ENCODE measurements at places on chromosomes 6 and 20. TPM values are rescaled to one million over a fixed set of nuclear protein-coding genes. Genes with fewer than 3 reads are reported as not detected.

Gene LAMA4
- 260 TPM for total RNA-seq

Gene OXT
- total RNA-seq: not detected

Gene ELOVL4
- 6.8 TPM for total RNA-seq

Gene MCHR2
- total RNA-seq: not detected

Gene POPDC3
- 32.6 TPM for total RNA-seq

Gene CAGE1
- under 0.01 TPM for total RNA-seq

Gene STX11
- 0.36 TPM for total RNA-seq

Gene EXOC2
- total RNA-seq: 22.4 TPM

Gene BPI
- not detected for total RNA-seq

GRCh38 chr6:47402081-47402480 lies 75.5 kb upstream of the CD2AP start:
- no peaks in the 10 kb centered on the region for H3K36me3 ChIP-seq
- DNase-seq: no peak
- H3K27ac ChIP-seq: no peak overlapping the region
- H3K4me3 ChIP-seq: no peak overlapping the region
- H3K27me3 ChIP-seq: peaks cover 2% of the 10 kb centered on the region
- no peaks in the 10 kb centered on the region for H3K4me1 ChIP-seq

- no peaks in the 10 kb centered on the region for H3K36me3 ChIP-seq
- H3K4me3 ChIP-seq: no peak overlapping the region
- no peak overlapping the region for H3K27ac ChIP-seq
- H3K27me3 ChIP-seq: no peaks in the 10 kb centered on the region
- H3K4me1 ChIP-seq: peaks cover 3% of the 10 kb centered on the region
- no peak for DNase-seq
Observed at GRCh38 chr20:49785852-49786175, 26.8 kb upstream of the SLC9A8 start.

- no peaks in the 10 kb centered on the region for H3K36me3 ChIP-seq
- DNase-seq: no peak
- H3K4me3 ChIP-seq: no peak overlapping the region
- H3K27ac ChIP-seq: no peak overlapping the region
- no peaks in the 10 kb centered on the region for H3K27me3 ChIP-seq
- H3K4me1 ChIP-seq: no peaks in the 10 kb centered on the region
Observed at GRCh38 chr20:59630526-59630925, 26.2 kb downstream of the PHACTR3 start.

DNA sequence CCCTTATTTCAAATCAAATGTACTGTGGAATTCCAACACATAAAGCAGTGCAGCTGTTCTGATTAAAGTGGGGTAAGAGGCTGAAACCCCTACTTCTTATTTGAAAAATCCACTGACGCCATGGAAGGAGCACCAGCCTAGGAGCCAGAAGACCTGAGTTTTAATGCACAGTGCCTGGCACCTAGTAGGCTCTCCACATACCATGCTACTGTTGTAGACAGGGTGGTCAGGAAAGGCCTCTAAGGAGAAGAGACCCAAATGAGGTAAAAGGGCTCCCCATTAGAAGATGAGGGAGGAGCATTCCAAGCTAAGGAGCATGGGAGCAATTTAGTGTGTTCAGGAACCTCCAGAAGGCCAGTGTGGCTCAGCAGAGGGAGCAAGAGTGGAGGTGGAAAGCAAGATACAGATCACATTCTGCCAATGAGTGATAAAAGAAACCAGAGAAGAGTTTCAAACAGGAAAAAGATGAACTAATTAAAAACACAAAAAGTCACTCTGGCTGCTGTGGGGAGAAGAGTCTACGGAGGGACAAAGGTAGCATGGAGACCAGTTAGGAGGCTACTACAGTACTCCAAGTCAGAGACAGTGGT lies 11.8 kb upstream of the ZNF76 start:
- H3K36me3 ChIP-seq: peaks cover 93% of the 10 kb centered on the region
- no peaks in the 10 kb centered on the region for H3K27me3 ChIP-seq
- H3K4me3 ChIP-seq: no peak overlapping the region
- DNase-seq: no peak
- no peak overlapping the region for H3K27ac ChIP-seq

DNA sequence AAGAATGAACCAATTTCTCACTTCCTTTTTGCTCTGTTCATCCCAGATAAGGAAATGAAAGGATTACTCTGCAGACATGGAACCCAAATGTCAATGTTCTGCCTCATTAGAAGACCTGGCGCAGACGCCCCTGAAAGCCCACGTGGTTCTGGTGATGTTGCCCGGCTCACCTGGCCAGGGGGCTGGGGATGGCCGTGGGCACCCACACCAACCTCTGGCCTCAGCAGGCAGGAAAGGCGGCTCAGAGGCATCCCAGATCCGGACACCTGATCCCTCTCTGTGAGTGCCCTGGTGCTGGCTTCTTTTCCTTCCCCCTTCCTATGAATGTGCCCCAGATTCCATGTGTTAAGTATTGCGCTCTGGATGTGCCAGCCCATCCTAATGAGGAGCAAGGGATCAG lies 33.6 kb downstream of the CDH4 start:
- DNase-seq: peak; percentile 48
- no peaks in the 10 kb centered on the region for H3K36me3 ChIP-seq
- H3K4me3 ChIP-seq: no peak overlapping the region
- H3K4me1 ChIP-seq: no peaks in the 10 kb centered on the region
- no peaks in the 10 kb centered on the region for H3K27me3 ChIP-seq

DNA sequence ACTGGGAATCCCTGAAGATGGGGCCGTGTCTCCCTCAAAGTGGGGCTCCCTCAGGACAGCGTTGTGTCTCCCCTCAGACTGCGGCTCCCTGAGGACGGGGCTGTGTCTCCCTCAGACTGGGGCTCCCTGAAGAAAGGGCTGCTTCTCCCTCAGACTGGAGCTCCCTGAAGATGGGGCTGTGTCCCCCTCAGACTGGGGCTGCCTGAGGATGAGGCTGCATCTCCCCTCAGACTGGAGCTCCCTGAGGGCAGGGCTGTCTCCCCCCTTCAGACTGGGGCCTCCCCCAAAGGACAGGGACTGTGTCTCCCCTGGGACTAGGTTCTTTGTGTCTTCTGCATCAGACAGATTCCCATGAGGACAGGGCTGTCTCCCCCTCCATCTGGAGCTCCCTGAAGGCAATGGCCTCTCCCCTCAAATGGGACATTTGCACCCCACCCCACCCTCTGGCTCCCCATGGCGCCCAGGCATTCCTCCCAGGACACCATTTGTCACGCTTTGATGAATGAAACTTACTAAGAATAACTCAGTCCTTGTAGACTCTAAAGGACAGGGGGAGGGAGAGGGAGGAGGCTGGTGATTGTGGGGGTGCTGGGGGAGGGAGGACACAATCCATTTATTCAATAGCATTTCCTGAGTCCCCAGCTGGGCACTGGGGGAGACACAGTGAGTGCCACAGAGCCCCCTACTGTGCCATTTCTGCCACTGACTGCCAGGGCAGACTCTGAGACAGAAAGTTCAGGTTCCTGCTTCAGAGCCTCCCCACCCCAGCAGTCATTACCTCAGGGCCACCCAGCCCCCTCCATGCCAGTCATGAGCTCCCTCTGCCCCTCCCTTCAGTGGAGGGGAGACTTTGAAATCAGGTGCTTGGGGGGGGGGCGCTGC lies 122.4 kb downstream of the MRPL14 start:
- DNase-seq: peak; percentile 82
- no peaks in the 10 kb centered on the region for H3K27me3 ChIP-seq
- H3K36me3 ChIP-seq: no peaks in the 10 kb centered on the region
- peaks cover 31% of the 10 kb centered on the region for H3K4me1 ChIP-seq
- no peak overlapping the region for H3K4me3 ChIP-seq

GRCh38 chr20:43979576-43980105 lies 65.0 kb downstream of the TOX2 start:
- H3K27me3 ChIP-seq: no peaks in the 10 kb centered on the region
- H3K27ac ChIP-seq: no peak overlapping the region
- no peak overlapping the region for H3K4me3 ChIP-seq
- H3K4me1 ChIP-seq: peaks cover 18% of the 10 kb centered on the region
- no peak for DNase-seq

- H3K27me3 ChIP-seq: no peaks in the 10 kb centered on the region
- no peaks in the 10 kb centered on the region for H3K4me1 ChIP-seq
- H3K36me3 ChIP-seq: no peaks in the 10 kb centered on the region
- DNase-seq: no peak
Observed at GRCh38 chr6:168725802-168726201, 284.8 kb downstream of the SMOC2 start.

GRCh38 chr6:153058291-153058690 lies 55.8 kb upstream of the MTRF1L start:
- H3K4me3 ChIP-seq: no peak overlapping the region
- DNase-seq: no peak
- no peaks in the 10 kb centered on the region for H3K36me3 ChIP-seq
- H3K27ac ChIP-seq: no peak overlapping the region
- no peaks in the 10 kb centered on the region for H3K27me3 ChIP-seq
- no peaks in the 10 kb centered on the region for H3K4me1 ChIP-seq

GRCh38 chr20:38854654-38855066 lies 49.2 kb downstream of the PPP1R16B start:
- no peaks in the 10 kb centered on the region for H3K4me1 ChIP-seq
- no peak overlapping the region for H3K27ac ChIP-seq

DNA sequence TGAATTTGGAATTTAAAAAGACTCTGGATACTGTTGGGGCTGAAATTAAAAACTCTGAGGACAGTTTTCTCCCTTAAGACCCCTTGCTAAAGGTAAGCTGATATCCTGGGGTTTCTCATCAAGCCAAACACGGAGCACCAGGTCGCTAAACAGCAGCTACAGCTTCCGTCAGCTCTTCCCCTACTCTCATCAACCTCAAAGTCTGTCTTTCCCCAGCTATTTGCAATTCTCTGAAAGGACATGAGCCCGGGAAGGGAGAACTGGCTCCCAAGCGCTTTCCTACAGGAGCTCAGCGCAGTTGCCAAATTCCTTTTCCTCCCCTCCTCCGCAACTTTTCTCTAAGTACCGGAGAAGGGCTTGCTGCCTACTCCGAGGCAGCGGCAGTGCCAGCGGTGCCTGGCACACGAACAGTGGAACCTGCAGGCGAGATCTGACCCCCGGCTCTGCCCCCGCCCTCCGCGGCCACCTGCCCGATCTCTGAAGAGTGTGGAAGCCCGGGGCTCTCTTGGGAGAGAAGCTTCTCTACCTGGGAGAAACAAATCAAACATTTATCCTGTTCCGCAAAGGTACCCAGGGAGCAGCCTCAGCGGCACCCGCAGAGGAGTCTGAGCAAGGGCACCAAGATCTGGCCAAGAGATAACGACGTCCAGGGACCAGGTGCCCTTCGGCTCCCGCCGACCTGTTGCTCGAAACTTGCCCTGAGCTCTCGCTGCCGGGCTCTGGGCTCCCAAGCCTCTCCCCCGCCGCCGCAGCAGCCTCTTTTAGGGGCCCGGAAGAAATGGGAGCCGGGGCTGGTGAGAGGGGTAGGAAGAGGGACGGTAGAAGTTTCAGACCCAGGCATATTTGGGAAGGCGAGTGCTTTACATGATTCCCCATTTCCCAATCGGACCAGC lies 2.2 kb downstream of the CBLN4 start:
- H3K4me1 ChIP-seq: no peaks in the 10 kb centered on the region
- H3K4me3 ChIP-seq: no peak overlapping the region
- H3K27ac ChIP-seq: no peak overlapping the region
- no peaks in the 10 kb centered on the region for H3K27me3 ChIP-seq
- no peaks in the 10 kb centered on the region for H3K36me3 ChIP-seq

- peak overlapping the region; percentile 84 for H3K4me3 ChIP-seq
- peaks cover 23% of the 10 kb centered on the region for H3K4me1 ChIP-seq
- peaks cover 43% of the 10 kb centered on the region for H3K36me3 ChIP-seq
- H3K27ac ChIP-seq: peak overlapping the region; percentile 88
Observed at GRCh38 chr6:43627008-43627825, 1.8 kb downstream of the GTPBP2 start.

DNA sequence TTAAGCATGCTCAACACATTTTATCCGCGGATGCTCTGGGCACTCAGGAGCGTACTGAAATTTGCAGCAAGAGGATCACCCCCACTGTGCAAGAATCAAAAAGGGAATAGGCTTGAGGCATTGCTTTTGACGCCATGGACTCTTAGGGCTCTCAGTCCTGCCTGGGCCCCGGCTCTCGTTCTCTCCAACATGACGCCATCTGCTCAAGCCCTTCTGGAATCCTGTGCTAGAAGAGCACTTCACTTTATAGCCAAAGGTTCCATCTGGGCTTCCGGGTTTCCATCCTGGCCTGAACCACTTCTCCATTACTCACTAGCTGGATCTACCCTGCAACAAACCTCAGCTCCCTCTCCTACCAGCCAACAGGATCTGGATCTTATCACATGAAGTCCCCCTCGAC lies 105.3 kb downstream of the FOXF2 start:
- H3K27me3 ChIP-seq: no peaks in the 10 kb centered on the region
- H3K36me3 ChIP-seq: no peaks in the 10 kb centered on the region
- no peak overlapping the region for H3K27ac ChIP-seq
- no peak for DNase-seq
- H3K4me3 ChIP-seq: no peak overlapping the region

GRCh38 chr6:72703093-72703492 lies 81.2 kb downstream of the KCNQ5 start:
- no peak overlapping the region for H3K4me3 ChIP-seq
- H3K36me3 ChIP-seq: no peaks in the 10 kb centered on the region
- DNase-seq: no peak
- H3K27ac ChIP-seq: no peak overlapping the region
- H3K27me3 ChIP-seq: no peaks in the 10 kb centered on the region

DNA sequence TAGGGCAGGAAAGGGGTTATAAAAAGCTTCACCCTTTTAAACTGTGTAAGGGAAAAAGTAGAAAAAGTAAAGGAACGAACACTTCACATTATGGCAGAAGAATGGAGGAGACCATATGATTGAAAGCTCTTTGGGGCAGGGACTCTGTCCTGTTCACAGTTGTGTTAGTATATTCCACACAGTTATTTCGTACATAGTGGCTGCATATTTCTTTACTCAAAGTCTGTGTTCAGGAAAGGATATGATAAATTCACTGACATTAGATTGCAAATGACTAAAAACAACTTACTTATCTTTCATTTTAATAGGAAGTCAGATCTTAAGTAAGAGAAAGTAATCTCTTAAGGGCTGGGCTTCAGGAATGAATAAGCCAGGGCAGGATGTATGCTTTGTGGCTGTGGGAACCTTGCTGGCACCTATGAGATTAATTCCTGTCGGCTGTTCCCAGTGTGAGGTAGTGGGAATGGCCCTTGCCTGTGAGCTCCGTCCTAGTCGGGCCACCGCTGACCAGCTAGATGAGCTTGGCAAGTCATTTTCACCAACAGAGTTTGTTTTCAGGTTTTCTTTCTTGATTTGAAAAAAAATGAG lies 11.2 kb downstream of the PPP1R14C start:
- H3K4me3 ChIP-seq: peak overlapping the region; percentile 5
- H3K36me3 ChIP-seq: no peaks in the 10 kb centered on the region
- H3K27me3 ChIP-seq: peaks cover 5% of the 10 kb centered on the region
- no peak overlapping the region for H3K27ac ChIP-seq
- DNase-seq: no peak
- peaks cover 18% of the 10 kb centered on the region for H3K4me1 ChIP-seq

DNA sequence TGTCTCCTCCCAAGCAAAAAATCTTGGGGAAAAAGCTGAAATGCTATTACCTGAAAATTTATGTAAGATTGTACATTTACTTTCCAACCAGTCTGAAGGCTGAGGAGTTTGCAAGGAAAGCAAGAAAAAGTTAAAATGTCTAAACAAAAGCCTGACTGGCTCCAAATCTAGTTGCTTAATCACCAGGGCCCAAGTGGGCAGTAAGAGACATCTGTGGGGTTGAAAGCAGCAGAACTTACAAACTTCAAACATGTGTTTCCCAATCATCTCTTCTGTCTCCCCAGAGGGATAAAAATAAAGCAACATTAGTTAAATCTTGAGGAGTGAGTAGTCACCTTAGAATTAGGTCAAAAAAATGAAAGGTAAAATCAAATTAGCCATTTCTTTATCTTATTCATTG lies 98.6 kb downstream of the OGFRL1 start:
- H3K27ac ChIP-seq: peak overlapping the region; percentile 50
- no peaks in the 10 kb centered on the region for H3K27me3 ChIP-seq
- H3K4me3 ChIP-seq: no peak overlapping the region
- H3K4me1 ChIP-seq: peaks cover 47% of the 10 kb centered on the region
- peaks cover 12% of the 10 kb centered on the region for H3K36me3 ChIP-seq

GRCh38 chr6:107691062-107691751 lies 132.9 kb downstream of the SCML4 start:
- peaks cover 55% of the 10 kb centered on the region for H3K4me1 ChIP-seq
- no peaks in the 10 kb centered on the region for H3K36me3 ChIP-seq
- H3K27ac ChIP-seq: peak overlapping the region; percentile 98

Data from osteoblast (primary cell).